ENCODE measurements at places on chromosomes 6 and 20.

- no peak for DNase-seq
Measured at GRCh38 chr20:23456873-23457272, 4.2 kb upstream of the CST11 start.

DNA sequence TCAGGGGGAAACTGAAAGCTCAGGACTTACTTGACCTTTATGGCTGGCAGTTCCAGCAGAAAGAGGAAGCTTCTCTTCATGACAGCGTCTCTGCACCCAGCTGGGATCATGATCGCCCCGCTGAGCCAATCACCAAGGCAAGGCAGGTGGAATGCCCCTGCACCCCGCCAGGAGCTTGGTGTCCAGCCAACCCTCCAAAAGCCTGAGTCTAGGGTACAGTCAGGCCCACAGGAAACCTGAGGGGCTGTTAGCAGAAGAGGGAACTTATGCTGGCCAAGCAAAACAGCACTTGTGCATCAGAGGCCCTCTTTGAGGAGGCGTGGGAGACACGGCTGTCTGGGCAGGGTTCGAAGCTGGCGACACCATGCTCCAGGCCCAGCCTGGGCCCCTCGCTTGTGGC, 188.3 kb upstream of the GMDS start:
- no peak for DNase-seq

- no peak for DNase-seq
Measured at GRCh38 chr6:49565855-49566254, 15.4 kb downstream of the C6orf141 start.

DNA sequence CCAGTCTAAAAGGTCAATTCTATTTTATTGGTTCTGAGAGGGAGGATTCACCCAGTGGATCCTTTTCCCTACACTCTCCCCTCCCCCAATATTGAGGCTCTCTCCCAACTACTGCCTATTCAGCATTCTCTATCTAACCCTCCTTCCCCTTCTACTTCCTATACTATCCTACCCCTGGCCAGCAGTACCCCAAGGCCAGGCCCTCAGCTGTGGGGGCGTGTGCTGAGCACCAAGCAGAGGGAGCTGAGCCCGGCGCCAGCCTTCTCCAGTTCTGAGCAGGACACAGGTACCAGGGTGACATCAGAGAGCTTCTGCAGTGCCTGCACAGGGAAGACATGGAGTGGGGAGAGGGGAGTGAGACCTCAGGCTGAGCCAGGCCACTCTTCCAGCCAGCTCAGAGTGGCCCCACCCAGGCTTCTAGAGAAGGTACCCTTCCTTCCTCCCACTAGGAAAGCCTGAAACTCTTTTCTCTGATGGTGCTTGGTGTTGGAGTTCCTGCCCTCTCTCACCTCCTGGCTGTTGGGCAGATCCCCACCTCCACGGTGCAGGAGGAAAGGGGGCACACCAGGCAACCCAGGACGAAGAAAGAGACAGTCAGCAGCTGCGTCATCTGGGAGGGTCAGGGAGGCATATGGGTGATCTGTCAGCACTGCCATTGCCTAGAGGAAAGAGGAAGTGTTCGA, 1.9 kb downstream of the DDAH2 start:
- DNase-seq, result no peak

Measured in 8988T (cell line).